ENCODE measurements at places on chromosomes 13 and 19.

GRCh38 chr13:52975969-52976368 lies 52.6 kb upstream of the OLFM4 start:
- DNase-seq = no peak

DNA sequence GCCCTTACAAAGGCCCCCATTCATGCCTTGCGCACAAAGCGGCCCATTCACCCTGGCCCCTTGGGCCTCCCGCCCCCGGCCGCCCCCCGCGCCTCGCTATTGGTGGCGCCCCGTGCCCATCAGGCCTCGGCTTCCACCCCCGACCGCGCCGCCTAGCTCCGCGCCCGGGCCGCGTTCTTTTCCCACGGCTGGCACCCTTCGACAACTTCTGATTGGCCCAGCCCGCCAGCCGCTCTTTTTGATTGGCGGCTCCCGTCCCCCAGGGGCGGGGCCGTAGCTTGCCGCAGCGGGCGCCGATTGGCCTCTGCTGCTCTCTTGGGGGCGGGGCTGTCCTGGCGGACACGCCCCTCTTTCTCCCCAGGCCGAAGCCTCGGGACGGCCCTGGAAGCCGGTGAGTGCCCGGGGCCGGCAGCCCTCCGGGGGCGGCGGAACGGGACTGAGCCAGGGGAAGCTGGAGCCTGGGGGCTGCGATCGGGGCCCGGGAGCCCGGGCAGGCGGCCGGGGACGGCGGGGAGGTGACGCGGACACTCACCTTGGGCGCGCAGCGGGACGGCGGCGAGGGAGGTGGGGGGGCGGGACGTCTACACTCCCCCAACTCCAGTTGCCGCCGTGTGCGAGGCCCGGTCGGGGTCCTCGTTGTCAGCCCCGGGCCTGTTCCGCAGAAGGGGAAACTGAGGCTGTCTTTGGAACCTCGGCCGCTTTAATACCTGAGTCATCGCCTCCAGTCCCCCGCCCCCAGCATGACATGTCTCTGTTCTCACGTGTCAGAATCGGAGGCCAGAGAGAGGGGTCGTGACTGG lies at the start of gene MYH14:
Gene MYH14 (plus strand): TSS at position 342 of the 800 bp plus-strand sequence. CDS start 6,744 bp downstream, outside the sequence.
- DNase-seq = no peak

DNA sequence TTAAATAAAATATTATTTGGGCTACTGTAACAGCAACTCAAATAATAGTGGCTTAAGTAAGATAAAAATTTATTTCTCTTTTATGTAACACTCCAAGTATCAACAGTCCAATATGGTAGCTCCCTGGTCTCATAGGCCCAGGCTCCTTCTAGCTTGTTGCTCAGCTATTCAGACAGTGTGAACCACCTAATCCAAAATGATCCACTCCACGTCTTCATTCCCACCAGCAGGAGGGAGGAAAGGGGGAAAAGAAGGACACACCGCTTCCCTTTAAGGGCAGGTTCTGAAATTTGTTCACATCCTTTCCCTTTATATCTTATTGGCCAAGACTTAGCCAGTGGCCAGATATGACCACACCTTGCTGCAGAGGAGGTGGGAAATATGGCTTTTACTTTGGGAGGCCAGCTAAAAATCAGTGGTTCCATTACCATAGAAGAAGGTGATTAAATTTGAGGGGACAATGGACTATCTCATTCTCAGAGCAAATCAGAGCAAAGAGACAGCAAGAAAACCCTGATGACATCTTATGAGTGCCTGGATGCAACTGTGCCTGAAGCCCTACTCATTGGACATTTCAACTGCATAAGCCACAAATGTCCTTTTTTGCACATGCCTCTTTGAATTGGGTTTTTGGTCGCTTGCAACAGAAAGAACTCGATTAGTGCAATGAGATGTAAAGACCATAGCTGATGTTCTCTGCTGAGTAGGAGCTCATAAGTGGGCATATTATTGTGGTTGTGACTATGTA lies 7.0 kb upstream of the EPOR start:
- DNase-seq = no peak

- no peak for DNase-seq
Observed at GRCh38 chr13:62920159-62920558, 1504.5 kb upstream of the PCDH20 start.

GRCh38 chr13:46134961-46135522 lies 30.2 kb upstream of the CPB2 start:
- DNase-seq = no peak

GRCh38 chr13:113129921-113130750 lies 7.5 kb downstream of the F10 start:
- DNase-seq = no peak

GRCh38 chr13:87975035-87975434 lies 303.9 kb downstream of the SLITRK5 start:
- DNase-seq = no peak

DNA sequence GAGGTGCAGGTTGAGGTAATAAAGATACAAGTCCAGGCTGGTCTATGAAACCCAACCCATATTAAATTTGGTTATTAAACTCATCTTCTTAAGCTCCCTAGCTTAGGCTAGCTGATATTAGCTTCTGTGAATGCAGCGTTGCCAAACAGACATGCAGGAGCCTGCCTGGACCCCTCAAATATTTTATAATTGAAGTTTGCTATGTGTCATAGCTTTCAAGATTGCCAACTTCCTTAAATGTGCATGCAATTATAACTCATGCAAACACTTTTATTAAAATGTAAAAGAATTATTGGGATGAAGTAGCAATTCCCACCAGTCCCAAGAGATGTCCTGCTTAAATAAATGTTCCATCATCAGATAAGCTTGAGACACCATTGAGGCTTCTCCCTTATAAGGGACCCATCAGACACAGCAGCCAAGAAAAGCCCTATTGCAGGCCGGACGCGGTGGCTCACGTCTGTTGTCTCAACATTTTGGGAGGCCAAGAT lies 51.3 kb downstream of the MBNL2 start:
- DNase-seq = no peak

DNA sequence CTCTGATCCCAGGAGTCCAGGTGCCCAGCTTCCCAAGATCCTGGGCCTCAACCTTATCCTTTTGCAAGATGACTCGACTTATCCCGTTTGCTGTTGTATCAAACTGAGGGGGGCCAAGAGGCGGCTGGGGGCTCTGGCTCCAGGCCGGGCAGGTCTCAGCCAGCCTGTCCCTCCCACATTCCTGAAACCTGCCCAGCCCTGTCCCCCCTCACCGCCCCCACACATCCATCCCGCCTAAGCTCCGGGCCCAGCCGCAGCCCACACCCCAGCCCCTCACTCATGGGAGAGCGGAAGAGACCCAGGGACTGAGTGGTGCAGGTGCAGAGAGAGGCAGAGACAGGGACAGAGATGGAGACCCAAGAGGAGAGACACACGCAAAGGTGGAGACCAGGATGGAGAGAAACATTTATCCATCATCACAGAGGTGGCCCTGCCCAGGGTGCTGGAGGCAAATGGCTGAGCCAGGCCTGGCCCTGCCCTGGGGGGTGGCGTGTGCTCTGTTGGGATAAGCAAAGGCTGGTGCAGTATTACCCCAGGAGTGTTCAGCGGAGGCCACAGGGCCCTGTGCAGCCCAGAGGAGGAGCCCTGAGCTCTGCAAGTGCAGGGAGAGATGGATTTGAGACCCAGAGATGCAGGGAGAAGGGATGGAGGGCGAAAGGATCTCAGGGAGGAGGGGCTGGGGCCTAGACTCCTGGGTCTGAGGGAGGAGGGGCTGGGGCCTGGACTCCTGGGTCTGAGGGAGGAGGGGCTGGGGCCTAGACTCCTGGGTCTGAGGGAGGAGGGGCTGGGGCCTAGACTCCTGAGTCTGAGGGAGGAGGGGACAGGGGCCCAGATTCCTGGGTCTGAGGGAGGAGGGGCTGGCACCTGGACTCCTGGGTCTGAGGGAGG lies 1.6 kb downstream of the BCAM start:
- no peak for DNase-seq

DNA sequence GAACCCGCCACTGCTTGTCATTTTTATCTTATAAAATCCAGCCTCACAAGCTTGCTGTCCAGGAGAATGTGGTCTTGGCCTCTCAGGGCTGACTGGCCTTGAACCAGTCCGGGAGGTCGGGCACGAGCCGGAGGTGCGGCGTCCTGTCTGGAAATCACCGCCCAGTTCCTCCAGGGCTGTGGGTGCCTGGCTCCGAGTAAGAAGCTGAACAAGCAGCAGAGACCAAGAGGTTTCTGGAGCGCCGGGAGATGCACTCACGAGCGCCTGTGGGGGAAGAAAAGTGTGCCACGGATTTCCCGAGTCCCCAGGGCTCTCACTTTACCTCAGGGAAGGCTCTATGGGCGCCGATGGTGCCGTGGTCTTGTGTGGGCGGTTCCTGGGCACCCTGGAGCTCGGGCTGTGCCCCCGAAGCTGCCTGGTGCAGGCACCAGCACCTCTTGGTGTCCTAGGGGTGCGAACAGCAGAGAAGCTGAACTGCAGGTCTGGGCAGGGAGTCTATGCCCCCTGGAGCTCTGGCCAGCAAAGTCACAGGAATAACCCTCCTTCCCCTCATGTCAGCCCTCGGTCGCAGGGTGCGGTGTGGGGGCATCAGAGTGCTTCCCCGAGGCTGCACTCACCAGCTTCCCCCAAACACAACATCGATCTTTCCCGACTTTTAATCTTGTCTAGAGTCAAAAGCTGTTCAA lies 50.0 kb downstream of the GAS6 start:
- DNase-seq = no peak

GRCh38 chr13:39263033-39263432 lies 224.8 kb downstream of the NHLRC3 start:
- no peak for DNase-seq

- no peak for DNase-seq
Observed at GRCh38 chr19:43464134-43464775, 1.2 kb downstream of the LYPD3 start.

DNA sequence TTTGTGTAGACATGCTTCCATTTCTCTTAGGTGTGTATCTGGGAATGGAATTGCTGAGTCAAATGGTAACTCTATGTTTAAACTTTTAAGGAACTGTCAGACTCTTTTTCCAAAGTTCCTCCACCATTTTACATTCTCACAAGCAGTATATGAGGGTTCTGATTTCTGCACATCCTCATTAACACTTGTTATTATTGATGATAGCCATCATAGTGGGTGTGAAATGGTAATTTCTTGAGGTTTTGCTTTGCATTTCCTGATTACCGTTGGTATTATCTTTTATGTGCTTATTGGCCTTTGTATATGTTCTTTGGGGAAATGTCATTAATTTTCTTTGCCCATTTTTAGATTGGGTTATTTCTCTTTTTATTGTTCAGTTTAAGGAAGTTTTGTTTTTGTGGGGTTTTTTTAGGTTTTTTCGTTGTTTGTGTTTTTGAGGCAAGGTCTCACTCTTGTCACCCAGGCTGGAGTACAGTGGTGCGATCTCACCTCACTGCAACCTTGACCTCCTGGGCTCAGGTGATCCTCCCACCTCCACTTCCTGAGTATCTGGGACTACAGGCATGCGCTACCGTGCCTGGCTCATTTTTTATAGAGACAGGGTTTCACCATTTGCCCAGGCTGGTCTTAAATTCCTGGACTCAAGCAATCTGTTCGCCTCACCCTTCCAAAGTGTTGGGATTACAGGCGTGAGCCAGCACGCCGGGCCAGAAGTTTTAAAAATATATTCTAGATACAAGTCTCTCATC lies 34.3 kb downstream of the NAA16 start:
- DNase-seq = no peak

- peak; percentile 64 for DNase-seq
Observed at GRCh38 chr19:4352701-4353121, 9.3 kb downstream of the MPND start.
